ENCODE measurements at places on chromosomes 7 and 10.

- DNase-seq = no peak
Observed at GRCh38 chr7:93051660-93052059, 66.1 kb downstream of the SAMD9 start.

- DNase-seq = peak; percentile 76
Observed at GRCh38 chr10:127922675-127923366, 15.9 kb downstream of the PTPRE start.

DNA sequence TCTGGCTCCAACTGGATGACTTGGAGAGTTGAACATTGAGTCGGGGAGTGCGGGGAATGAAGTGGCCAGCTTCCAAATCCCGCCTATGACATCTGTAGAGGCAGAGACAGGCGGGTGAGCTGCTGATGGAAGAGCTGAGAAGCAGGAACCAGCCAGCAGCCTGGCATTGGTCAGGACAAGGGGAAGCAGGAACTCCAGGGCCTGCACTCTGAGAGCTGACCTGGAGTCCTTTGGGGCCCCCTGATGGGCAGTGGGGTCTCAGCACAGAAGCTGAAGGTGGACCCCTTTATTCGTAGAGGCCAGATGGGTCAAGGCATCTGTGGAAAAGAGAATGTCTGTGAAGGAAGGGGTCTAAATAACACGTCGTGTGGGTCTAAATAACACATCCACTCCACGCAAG, 57.0 kb downstream of the SEC61G start:
- no peak for DNase-seq

- DNase-seq = no peak
Observed at GRCh38 chr10:5090551-5090950, 3.7 kb upstream of the AKR1C3 start.

- peak; percentile 10 for DNase-seq
Observed at GRCh38 chr10:33657154-33657908, 322.9 kb upstream of the NRP1 start.

DNA sequence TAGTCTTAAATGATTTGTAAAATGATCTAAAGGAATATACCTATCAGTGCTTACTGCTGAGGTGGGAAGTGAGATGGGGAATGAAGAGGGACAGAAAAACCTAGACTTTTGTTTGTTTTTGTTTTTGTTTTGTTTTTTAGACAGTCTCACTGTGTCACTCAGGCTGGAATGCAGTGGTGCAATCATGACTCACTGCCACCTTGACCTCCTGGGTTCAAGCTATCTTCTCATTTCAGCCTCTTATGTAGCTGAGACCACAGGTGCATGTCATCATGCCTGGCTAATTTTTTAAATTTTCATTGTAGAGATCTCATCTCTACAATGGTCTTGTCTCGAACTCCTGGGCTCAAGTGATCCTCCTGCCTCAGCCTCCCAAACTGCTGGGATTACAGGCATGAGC, 116.4 kb upstream of the SEM1 start:
- DNase-seq = no peak

GRCh38 chr7:5779141-5779540, 2.3 kb downstream of the RNF216 start:
- no peak for DNase-seq

DNA sequence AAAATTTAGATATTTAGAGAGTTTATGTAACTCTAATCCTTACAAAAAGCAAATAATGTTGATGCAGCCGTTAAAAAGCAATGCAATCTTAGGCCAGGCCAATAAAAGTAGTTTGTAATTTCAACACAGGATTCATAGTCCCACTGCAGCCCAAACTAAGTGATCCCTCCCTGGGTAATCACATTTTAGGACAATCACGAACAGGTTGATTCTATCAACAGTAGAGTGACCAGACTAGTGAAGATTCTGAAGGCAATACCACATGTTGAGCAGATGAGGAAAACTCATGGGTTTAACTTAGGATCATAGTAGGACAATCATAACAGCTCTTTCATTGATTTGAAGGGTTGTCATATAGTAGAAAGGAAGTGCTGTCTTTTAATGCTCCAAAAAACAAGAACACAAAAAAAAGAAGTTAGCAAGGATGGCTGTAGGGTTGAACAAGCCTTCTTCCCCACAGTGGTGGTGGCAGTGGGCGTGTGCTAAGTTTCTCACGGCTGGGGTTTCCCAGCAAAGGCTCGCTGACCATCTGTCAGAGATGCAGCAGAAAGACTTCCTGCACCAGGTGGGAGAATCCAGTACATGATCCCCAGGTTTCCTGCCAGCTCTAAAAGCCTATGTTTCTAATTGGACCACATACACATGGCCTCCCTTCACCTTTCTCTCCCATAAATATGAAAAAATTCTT, 212.2 kb downstream of the CHRM2 start:
- no peak for DNase-seq

- peak; percentile 62 for DNase-seq
Observed at GRCh38 chr10:112261281-112261822, 21.8 kb upstream of the TECTB start.

DNA sequence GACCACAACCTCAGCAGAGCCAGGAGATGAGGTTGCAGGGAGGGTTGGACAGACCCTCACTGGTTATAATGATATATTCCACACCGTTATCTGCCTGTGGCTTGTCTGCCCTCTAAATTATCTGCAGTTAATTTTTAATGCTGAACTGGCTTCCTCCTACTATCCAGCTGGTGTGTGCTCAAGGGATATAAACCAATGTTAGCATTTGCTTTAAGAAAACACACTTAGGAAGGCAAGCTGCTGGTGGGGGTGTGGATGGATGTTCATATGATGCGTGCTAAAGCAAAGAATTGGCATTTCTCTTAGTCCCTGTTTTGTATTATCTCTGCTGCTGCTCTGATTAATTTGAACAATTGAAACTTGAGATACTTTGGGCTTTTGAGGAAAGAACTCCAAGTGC, 132.2 kb upstream of the NPVF start:
- DNase-seq = no peak

GRCh38 chr10:43049081-43049551, 27.8 kb upstream of the RET start:
- no peak for DNase-seq

- DNase-seq = peak; percentile 54
Observed at GRCh38 chr10:13349463-13350274, 1.6 kb upstream of the SEPHS1 start.

DNA sequence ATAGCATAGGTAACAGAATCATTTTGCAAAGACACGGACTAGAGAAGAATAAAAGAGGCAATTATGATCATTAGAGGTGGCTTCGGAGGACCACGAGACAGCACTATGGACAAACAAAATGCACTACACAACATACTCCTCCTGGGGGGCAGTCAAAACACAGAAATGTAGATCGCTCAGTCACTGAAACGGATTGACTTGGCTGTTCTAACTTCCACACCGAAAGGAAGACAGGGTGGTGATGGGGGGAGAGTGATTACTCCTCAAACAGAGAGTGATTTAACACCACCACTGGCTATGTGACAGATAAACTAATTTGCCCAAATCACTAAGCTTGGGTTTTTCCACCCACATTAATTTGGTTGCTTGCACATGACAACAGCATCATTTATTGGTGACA, 14.1 kb upstream of the PPA1 start:
- DNase-seq = no peak

DNA sequence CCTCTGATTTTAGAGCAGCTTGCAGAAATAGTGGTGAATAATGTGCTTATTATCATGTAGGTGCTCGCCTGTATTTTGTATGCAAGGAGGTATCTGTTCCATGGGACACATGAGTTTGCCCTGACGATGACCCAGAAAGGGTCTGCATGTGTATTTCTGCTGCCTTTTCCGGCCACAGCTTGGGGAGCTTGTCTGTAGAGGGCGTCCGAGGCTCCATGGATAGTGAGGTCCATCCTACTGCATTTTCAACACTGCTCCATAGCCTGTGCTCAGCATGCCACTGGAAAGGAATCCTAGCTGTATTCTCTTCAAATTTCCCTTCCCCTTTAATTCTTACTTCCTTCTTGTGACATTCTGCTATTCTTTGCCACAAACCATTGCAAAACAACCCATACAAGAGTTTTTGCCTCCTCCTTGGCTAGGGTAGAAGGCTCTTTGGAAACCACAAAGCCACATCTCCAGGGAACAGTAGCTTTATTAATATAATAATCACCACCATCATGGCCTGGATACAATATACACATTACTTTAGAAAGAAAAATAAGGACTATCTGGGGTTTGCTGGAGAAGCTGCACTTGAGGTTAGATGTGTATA, 127.7 kb downstream of the DYNC1I1 start:
- DNase-seq = peak; percentile 5

DNA sequence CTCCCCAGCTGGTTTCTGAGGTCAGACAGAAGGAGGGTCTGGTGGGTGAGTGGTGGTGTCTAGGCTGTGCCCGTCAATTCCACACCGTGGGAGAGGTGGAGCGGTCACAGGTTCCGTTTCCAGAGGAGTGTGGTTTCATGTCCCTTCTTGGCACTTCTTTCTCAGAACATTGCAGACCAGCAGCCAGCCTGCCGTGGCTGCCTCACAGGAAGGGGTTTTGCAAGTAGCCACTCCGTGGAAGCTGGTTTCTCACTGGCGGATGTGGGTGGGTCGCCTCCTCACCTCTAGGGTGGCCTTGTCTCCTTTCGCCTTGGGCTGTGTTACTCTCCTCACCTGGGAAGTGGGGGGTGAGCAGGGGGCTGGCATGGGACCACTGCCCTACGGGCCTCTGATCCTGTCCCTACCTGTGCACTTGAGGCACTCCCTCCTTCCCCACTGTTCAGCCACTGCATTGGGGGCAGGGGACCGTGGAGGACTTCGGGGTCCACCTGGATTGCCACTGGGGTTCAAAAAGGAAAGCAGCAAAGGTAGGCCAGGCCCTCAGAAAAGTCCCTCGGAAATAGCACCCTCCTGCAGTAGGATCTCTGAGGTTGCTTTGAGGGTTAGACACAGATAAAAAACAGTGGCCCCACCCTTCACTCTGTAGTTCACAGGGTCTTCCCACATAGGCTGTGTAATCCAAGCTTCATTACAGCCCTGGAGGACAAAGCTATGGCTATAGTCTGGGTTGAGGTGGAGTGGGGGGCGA, 33.9 kb downstream of the TSPAN14 start:
- no peak for DNase-seq

- DNase-seq = peak; percentile 77
Observed at GRCh38 chr7:34747867-34748727, 90.1 kb downstream of the NPSR1 start.

GRCh38 chr10:131654471-131655087, 246.2 kb upstream of the PPP2R2D start:
- no peak for DNase-seq

- no peak for DNase-seq
Observed at GRCh38 chr7:29297194-29297890, 102.8 kb downstream of the CHN2 start.

All from ELR (cell line).